Activated T-cell treated with anti-CD3 and anti-CD28 coated beads for 48 hours (primary cell): ENCODE measurements at places on chromosomes 11 and 22.

GRCh38 chr11:100151944-100152343 is 535.1 kb upstream of the ARHGAP42 start:
- DNase-seq, result no peak

- no peak for DNase-seq
These were observed 56.1 kb downstream of the SMCO4 start for GRCh38 chr11:93487032-93487483.

DNA sequence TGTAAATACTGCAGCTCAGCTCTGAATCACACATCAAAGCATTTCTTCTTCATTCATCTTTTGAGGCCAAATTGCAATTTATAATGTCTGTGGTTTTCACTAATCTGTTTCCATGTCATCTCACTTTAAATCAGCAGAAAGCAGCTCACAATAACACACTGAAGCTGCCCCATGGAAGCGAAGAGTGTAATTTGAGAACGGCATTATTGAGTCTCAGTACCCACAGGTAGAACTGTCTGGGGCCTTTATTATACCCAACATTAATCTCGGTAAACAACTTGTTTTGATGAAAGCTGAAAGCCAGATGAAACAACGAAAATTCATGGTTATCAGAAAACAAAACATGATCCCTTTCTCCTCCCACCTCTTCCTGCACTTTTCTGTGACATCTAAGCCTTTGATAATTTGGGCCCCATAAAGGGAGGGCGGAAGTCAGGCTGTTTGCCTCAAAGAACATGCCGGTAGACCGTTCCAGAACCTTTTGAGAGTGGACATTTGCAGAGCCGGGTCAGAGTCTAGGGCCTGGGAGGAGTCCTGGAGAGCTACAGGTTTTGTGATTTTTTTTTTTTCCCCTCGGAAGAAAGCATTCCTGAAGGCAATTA is 68.2 kb upstream of the SESN3 start:
- no peak for DNase-seq

GRCh38 chr22:28282405-28283067 is 363.5 kb upstream of the PITPNB start:
- no peak for DNase-seq

- DNase-seq, result peak; percentile 30
These were observed at the start of gene ARHGAP42 for GRCh38 chr11:100687054-100687629. Gene ARHGAP42, plus strand, starts transcription at chr11:100687288. Its CDS starts 391 bp downstream, at chr11:100687679.

DNA sequence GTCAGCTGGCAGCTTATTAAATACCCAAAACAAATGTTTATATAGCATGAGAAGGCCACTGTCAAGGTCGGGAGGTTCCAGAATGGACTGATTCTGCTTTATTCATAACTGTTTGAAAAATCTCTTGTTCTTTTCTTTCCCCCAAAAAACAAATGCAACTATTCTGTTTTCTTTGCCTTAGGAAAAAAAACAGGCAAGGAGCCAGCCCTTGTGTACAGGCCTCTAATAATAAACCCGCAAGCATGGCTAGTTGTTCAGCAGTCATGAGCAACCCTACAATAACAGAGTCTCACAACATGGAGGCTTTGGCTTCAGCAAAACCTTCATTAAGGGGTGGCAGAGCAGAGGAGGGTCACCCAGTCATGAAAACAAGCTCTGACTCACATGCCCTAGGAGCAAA is 191.7 kb downstream of the KIRREL3 start:
- no peak for DNase-seq

DNA sequence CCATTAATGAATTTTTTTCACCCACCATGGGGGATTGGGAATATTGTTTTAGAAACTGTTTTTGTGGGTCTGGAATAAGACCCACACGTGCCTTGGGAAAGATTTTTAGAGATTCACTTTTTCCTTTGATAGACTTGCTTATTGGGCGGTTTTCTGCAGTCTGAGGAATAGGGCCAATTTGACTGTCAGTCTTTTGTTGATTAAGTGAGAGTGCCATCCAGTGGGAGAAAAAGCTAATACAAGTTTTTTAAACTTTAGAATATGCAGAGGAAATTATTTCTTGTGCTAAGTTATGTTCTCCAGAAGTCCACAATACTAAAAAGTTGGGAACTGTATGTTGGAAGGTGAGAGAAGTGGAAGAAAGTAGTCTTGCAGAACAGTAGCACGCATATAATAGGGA is 56.1 kb downstream of the PRMT3 start:
- DNase-seq, result no peak

DNA sequence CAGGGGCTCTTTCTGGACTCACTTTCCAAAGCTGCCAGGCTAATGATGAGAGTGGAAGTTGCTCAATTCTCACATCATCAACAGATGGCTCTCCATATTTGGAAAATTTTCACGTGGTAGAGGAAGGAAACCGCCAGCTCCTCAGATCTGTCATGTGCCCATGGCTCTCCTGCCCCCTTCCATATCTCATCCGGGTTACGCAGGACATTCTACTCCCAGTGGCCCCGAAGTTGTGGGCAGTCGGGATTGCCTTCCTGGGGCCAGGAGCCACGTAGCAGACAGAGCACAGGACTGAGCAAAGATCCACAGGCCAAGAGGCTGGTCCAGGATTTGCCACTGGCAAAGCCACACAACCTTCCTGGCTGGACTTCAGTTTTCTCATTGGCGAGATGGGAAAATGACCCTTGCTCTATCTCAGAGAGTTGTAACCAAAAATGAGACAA is 38.8 kb downstream of the RPUSD4 start:
- no peak for DNase-seq

DNA sequence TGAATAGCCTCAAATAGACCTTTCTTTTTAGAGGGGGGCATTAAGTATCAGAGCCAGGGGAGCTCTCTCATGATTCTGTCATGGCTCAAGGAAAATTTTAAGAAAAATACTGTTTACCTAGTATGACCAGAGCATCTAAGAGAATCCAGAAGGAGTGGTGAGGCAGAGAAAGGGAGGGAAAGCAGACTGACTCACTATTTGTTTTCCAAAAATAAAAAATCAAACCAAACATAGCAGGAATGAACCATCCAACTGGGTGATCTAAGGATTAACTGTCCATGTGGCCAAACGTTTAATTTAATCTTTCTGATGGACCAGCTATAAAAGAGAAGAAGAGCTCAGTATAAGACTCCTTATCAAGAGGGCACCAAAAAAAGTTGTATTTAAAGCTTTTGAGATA is 70.8 kb downstream of the GAB2 start:
- no peak for DNase-seq

DNA sequence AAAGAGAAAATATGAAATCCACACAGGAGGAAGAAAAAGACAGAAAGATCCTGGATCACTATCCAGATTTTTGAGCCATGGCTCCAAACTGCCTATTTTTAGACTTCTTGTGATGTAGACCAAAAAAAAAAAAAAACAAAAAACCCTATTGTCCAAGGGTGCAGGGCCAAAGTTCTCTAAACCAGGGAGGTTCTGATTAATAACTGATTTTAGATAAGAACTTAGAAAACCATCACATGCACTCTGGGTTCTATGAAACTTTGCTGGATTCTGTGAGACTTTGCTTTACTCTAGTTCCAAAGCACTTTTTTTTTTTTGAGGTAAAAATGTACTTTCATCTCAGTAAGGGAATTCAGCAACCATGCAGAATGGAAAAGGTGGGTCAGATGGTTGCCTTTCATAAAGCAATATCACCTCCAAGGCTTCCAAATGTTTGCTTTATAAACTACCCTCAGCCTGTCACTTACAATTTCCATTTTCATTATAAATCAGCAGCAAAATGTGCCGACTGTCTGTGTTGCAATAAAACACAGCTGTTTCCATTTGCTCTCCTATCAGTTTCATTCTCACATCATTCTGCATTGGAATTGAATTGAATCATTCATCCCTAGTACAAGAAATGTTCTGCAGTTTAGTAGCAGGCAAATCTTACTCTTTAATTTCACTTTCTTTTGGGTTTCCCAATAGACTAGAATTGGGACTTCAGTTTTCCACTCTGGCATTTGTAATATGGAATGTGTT is 1584.3 kb upstream of the RAG2 start:
- DNase-seq, result no peak

DNA sequence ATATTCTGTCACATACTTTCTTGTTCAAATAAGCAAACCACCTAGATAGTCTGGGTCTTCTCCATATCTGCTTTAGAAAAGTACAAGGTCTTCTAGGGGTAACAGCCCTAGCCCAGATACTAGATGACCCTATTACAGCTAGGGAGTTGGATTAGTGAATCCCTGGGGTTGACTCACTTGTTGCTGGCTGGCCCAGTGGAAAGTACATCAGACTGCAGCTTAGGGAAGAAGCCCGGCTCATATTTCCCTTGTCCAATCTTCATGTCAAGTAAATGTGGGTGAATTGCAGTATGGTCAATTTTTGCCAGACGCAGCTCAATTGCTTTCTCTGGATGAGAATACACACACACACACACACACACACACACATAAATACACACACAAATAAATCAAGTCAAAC is 79.1 kb upstream of the SCUBE2 start:
- no peak for DNase-seq

- no peak for DNase-seq
These were observed 120.9 kb downstream of the MAML2 start for GRCh38 chr11:96222102-96222501.

GRCh38 chr22:42691440-42691839 is 29.2 kb downstream of the A4GALT start:
- no peak for DNase-seq

- DNase-seq, result no peak
These were observed 20.6 kb downstream of the MRGPRG start for GRCh38 chr11:3197878-3198528.

- no peak for DNase-seq
These were observed 672 bp downstream of the TMEM135 start for GRCh38 chr11:87038235-87038977.

GRCh38 chr11:79894111-79894510 is 453.3 kb upstream of the TENM4 start:
- no peak for DNase-seq

DNA sequence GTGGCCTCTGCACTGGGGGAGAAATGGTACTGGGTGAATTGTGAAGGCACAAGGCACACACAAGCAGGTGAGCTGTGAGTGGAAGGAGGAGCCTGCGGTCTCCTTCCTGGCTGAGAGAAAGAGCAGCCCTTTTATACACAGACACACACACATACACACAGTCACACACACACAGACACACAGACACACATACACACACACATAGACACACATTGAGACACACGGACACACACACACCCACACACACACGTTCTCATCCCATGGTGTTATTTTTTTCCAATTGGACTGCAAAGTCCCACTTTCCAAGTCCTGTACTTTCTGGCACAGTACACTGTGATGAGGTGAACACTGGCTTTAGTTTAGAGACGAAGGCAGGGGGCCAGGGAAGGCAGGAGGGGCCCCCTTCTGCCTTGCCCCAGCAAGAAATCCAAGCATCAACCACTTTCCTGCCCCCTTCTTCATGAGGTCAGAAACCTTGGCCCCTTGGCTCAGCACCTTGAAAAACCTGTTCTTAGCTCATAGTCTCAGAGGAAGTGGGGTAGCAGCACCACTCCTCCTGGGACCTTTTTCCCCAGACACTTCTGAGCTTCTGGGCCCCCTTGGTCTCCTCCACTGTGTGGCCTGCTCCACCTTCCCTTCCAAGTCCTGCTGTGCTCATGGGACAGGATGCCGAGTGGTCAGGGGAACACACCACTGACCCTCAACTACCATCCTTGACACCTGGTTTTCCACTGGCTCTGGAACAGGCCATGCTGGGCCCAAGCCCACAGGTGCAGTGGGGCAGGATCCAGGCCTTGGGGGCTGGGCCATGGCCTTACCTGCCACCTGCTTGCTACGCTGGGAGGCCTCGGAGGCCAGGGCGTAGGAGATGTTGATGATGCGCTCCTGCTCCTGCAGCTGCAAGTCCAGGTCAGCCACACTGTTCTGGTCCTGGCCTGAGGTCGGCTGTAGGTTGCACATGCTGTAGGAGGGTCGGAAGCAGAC is 43.8 kb downstream of the C11orf58 start:
- no peak for DNase-seq

DNA sequence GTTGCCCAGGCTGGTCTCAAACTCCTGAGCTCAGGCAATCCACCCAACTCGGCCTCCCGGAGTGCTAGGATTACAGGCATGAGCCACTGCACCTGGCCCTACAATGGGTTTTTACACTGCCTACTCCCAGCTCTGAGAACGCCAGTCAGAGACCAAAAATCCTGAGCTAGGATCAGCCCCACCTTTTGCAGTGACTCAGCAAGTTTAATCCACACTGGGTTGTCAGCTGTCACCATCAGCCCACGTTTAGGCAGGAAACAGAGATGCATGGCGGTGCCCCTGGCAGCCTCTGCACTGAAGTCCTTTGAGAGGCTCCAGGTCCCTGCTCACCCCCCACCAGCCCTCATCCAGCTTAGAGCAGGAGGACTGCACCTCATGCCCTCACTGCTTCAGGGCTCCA is 117.6 kb downstream of the ARHGAP8 start:
- no peak for DNase-seq

- DNase-seq, result no peak
These were observed 46.8 kb downstream of the PPP2R1B start for GRCh38 chr11:111719379-111719778.

GRCh38 chr11:19953336-19953735 is 206.9 kb downstream of the DBX1 start:
- DNase-seq, result no peak

GRCh38 chr11:61891331-61892084 is at the start of gene FADS3:
Gene FADS3, minus strand, starts transcription at chr11:61891545. Its CDS starts 164 bp downstream, at chr11:61891381.
- DNase-seq, result peak; percentile 48

- DNase-seq, result no peak
These were observed 366.4 kb downstream of the CASP12 start for GRCh38 chr11:104531894-104532293.

GRCh38 chr11:121740902-121741301 is 288.1 kb upstream of the SORL1-AS1 start:
- DNase-seq, result no peak

- no peak for DNase-seq
These were observed 31.8 kb downstream of the DLG2 start for GRCh38 chr11:85595285-85595884.

- no peak for DNase-seq
These were observed 19.5 kb upstream of the SCGB1A1 start for GRCh38 chr11:62399172-62399877.

- no peak for DNase-seq
These were observed 147.9 kb downstream of the FEZ1 start for GRCh38 chr11:125348141-125348651.

DNA sequence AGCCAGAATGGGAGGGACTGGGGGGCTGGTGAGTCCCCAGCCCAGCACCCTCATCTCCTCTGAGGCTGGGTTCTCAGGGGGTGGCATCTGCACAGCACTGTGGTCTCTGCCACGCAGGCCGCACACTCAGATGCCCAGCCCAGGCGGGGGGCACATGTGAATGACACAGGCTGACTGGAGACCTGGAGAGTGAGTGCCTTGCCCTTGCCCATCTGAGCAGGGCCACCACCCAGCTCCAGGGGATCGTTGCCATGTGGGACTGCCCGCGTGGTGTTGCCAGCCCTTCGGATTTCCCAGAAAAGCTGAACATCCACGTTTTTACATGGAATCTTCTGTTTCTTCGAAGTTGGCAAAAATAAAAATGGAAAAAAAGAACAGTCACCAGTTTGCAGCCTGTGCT is 18.9 kb downstream of the PRDM11 start:
- no peak for DNase-seq

GRCh38 chr22:22085702-22086500 is 103.3 kb upstream of the TOP3B start:
- no peak for DNase-seq
